K562 (cell line): ENCODE measurements at places on chromosomes 7 and 10. TPM values are rescaled to one million over a fixed set of nuclear protein-coding genes. Genes with fewer than 3 reads are reported as not detected.

GRCh38 chr7:157627033-157627432 lies 290.2 kb downstream of the DNAJB6 start:
- DNase-seq = no peak

The FAM180A gene
- not detected in 2 replicates for total RNA-seq

The TYSND1 gene
- total RNA-seq = 1.7 and 1.9 TPM in 2 replicates

DNA sequence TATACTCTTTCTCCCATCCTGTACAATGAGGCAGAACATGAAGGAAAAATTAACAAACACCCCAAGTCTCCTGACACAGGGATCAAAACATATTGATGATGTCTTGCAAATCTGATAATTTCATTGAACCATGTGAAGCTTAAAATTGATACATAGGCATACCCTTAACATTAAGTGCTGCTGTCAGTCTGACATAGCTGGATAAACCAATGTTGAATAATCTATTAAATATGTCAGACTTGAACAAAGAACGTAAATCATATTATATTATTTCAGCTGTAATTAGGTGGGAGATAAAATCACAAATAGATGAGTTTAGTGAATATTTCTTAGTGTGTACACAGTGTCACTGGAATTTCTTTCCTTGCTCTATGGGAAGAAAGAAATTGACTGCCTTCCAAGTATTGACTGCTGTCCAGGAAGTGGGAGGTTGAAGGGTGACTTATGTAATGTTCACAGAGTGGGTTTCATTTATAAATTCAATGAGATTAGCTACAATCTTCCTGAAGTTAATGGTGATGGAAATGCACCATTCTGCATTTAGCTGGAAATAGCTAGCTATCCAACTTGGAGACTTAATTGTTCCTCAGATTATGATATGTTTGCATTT lies 170.8 kb downstream of the AUTS2 start:
- no peak for DNase-seq

The ELFN1 gene
- 0.45 and 0.64 TPM in 2 replicates for total RNA-seq

GRCh38 chr7:16080131-16080530 lies 341.2 kb downstream of the CRPPA start:
- DNase-seq = no peak

The EIF5AL1 gene
- total RNA-seq = 0.27 and 0.31 TPM in 2 replicates

GRCh38 chr10:91590142-91590903 lies 42.5 kb downstream of the PPP1R3C start:
- no peak for DNase-seq

GRCh38 chr10:5805260-5805659 lies 8.0 kb downstream of the GDI2 start:
- DNase-seq = no peak

- DNase-seq = no peak
Observed at GRCh38 chr7:155882596-155882995, 70.3 kb upstream of the SHH start.

DNA sequence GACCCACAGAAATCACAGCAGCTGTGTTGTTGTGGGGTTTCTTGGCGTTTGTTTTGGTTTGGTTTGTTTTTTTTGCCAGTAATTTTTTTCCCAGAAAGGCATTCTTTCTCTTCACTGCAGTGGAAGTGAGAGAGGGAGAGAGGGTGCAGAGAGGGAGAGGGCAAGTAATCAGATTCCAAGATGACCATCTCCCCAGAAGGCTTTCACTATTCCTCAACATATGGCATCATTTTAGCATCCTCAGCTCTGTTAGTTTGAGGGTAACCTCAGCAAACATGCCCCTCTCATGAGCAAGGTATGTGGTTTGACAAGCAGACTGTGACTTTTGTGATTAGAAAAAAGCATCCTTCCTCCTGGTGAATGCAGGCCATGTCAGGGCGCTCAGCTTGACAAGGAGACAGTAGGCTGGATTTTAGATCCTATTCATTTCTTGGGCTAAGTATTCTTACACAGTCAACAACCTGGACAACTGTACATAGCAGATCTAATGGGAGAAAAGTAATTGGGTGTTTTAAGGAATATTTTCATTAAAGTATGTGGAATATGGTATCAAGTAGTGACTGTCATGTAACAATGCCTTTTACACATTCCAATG lies 86.3 kb upstream of the PIK3CG start:
- no peak for DNase-seq

DNA sequence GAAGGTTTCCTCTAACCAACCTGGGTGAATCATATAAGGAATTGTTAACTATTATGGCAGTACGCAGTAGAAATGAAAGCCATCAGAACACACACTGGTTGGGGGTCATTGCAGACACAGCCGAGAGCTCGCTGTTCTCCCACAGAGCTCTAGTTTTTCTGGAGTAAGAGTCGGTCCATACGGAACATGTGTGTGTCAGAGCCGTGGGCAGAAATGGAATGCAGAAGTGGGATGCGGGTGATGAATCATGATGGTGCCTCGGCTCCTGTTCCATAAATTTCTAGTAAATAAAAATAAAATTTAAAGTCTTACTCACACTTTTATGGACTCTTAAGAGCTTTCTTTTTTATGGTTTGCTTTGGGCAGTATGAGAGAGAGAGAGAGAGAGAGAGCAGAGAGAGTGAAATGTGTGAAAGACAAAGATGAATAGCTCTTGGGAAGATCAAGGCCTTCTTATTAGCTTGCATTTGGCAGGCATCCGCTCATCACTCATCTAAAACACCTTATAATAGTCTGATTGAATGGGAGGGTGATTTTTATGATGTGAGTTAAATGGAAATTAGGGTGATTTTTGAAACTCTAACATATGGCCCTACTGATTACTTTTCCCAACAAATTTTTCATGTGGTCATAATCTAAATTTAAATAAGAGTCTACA lies 98.8 kb upstream of the PFKP start:
- no peak for DNase-seq

DNA sequence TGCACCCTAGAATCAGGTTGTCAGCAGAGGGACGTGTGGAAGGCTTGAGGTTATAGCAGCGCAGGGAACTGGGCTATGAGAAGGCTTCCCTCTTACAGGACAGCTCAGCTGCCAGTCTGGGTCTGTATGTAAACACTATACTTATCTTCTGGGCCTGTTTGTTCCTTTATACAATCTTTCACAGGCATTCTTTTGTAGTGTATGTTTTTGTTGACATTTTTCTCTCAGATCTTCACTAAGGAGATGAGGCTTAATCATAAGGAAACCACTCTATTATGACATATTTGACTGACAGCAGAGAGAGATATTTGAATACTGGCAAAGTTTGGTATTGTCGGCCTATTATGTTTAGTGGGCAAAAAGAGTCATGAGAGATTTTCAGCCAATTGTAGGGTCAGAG lies 929 bp downstream of the GBF1 start:
- DNase-seq = no peak

The TDRD1 gene
- total RNA-seq = not detected in 2 replicates

The CNTNAP2 gene
- total RNA-seq = 0.11 and 0.62 TPM in 2 replicates

DNA sequence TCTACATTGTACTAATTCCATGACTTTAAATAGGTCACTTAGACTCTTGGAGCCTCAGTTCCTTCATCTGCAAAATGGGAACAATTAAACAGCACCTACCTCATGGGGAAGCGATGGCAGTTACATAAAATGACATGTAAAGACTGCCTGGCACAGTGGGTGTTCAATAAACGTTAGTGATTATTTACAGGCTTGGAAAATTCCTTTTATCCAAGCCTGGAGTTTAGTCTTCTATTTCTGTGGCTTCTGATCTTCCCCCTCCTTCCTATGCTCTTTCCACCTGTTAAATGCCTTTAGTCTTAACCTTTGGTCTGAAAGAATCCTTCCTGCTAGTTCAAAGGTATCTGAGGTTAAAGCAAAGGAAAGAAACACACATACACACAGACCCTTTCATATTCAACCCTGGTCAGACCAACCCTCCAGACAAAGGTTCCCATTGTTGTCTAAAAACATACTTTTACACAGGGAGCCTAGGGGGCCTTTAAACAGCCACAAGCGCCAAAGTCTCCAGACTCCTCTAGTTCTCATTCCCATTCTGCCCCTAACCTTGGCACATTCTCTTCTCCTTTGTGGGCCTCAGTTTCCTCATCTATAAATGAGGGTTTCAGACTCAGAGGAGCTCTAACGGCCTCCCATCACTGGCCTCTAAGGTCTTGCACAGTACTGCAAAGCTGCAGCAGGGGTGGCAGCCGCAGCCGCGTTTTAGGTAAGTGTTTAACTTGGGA lies 21.4 kb downstream of the SORBS1 start:
- no peak for DNase-seq
